ENCODE measurements at places on chromosomes 5 and 9. TPM values are rescaled to one million over a fixed set of nuclear protein-coding genes. Genes with fewer than 3 reads are reported as not detected.
A peak's percentile ranks its signal among the peaks of the same experiment; 100 is the strongest.

GRCh38 chr5:2546938-2547337 is 204.5 kb downstream of the IRX2 start:
- DNase-seq = no peak

DNA sequence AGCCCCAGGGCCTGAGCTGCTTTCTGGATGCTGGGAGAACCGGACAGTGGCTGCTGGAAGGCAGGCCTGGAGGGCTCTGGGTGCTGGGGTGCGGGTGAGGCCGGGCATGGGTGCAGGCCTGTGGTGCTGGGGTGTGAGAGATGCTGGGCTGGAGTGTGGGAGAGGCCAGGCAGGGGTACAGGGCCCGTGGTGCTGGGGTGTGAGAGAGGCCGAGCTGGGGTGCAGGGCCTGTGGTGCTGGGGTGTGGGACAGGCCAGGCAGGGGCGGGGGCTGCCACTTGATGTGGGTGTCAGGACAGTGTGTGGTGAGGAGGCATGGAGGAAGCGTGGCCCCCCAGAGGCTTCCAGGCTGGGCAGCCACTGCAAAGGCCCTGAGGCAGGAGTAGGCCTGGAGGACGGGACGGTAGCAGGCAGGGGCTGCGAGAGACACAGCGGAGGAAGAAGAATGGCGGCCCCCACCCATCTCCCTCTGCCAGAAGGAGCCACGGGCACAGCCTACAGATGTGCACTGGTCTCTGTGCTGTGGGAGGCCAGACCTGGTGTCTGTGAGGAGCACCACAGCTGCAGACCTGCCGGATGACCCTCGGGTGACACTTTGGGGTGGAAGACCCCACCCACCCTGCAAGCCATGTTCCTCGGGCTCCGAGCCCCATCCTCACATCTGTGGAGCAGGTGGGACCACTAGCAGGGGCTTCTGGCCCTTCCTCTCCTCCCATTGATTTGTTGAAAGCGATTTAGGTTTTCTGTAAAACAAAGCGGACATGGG is 9.3 kb downstream of the NKD2 start:
- no peak for DNase-seq

The UGT3A1 gene
- total RNA-seq = not detected

DNA sequence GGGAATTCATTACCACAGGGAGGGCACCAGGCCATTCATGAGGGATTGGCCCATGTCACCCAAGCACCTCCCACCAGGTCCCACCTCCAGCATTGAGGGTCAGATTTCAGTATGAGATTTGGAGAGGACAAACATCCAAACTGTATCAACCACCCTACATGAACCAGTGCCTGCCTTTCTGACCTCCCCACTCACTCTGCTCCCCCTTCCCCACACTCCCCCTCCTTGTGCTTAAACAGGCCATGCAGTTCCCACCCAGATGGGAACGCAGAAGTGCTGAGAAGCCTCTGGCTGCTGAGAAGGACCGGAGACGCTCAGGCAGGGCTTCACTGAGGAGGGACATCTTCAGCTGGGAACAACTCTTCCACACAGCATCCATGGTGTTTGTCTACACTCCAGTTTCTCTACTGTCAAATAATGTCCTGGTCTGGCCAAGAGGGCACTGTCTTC is 30.0 kb upstream of the ADAMTS2 start:
- DNase-seq = no peak

The NUTM2F gene
- total RNA-seq = not detected

The FOXD1 gene
- 11.2 TPM for total RNA-seq

- peak; percentile 22 for DNase-seq
These were observed 1.0 kb upstream of the IL12B start for GRCh38 chr5:159331093-159331973.

- DNase-seq = no peak
These were observed 226.6 kb upstream of the ADCY2 start for GRCh38 chr5:7169240-7169878.

The FOXD4 gene
- not detected for total RNA-seq

- DNase-seq = no peak
These were observed 27.9 kb downstream of the FBXW11 start for GRCh38 chr5:171978519-171978918.

- DNase-seq = peak; percentile 30
These were observed 31.7 kb downstream of the MRPL22 start for GRCh38 chr5:154972476-154973080.

- no peak for DNase-seq
These were observed 1.5 kb downstream of the NKD2 start for GRCh38 chr5:1010181-1010510.

- DNase-seq = peak; percentile 99
These were observed 109.4 kb downstream of the ANKRD55 start for GRCh38 chr5:56123531-56124243.

DNA sequence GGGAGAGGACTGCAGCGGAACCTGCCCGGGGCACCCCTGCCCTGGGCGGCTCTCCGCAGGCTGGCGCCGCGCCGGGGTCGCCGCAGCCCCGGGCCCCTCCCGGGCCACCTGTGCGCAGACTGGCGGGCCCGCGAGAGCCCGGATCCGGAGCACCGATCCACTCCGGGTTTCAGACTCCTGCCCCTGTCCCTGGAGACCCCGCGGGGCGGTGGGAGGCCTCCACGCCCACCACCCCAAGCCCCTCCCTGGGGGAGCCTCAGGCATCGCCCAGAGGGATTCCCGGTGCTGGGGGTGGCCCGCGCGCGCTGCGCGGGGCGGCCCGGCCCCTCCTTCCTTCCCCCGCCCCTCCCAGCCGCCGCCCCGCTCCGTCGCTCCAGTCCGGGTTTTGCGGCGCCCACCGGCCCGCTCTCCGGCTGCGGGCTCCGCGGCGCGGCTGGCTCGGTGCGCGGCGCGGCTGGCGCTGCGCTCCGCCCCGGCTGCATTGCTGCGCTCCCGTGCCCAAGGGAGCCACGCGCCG is at the start of gene UNC5A:
UNC5A (plus strand) TSS at position 479 of the 517 bp plus-strand sequence. CDS start 192 bp downstream, outside the sequence.
- DNase-seq = peak; percentile 14

DNA sequence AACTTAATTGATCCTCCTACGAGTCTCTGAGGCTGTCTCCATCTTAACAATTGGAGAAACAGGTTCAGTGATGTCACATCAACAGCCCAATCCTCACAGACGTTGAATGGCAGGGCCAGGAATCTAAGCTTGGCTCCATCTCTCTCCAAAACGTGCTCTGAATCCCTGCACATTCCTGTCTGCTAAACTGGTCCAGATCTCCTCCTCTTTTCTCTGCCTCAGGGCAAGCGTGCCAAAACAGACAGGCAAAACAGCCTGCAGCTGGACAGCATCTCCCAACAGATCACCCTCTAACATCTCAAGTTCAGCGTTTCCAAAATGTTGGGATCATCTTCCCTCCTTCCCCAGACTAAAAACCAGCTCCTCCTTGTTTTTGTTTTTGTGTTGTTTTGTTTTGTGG is 6.6 kb downstream of the FBP1 start:
- no peak for DNase-seq

DNA sequence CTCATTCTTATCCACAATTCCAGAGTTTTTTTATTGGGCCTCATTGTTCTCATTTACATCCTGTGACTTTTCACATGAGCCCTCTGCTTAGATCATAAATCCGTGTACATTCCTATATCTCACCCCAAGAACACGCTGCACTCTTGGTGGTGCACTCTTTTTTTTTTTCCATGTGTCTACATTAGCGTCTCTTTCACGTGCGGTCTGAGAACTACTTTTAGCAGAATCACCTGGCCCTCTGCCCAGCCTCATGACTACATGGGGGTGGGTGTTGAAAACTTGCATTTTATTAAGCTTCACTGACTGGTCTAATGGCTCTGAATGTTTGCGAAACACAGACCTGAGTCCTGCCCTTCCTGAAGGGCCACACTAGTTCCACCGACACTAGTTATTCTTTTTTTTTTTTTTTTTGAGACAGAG is 18.6 kb downstream of the C9orf57 start:
- DNase-seq = peak; percentile 50

DNA sequence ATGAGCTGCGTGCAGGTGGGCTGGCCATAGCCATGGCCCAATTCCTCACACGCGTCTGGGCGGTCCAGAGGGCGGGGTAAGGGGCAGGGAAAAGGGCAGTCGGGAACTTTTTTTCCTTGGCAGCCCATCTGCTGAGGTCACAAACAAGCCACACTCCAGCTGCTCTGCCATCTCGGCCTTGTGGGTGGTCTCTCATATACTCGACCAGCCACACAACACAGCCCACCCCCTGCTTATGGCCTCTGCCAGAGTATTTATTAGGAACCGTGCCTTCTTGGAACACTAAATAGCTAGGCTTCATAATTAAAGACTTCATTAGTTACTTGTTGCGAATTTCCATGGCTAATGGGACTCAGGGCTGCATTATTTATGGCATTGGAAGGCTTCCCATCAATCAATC is 98.5 kb upstream of the LHFPL2 start:
- no peak for DNase-seq

The IL7R gene
- 1.6 TPM for total RNA-seq

GRCh38 chr5:168939156-168939800 is 360.1 kb upstream of the PANK3 start:
- no peak for DNase-seq

DNA sequence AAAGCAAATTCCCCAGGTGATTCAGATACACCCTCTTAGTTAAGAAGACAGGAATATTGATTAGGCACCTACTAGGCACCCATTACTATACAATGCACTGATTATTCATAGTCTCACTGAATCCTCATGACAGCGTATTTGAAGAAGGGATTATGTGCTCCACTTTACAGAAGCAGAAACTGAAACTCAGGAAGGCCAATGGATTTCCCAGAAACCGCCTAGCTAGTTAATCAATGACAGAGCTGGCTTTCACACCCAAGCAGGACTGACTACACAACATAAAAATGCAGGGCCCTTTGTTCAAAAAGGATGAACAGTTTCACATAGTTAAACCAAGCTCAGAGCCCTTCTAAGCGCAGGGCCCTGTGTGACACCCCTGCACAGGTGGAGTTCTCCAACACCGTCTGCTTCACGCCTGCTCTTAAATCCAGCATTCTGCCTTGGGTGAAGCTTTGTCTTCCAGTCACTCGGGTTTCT is 117.3 kb downstream of the TTLL11 start:
- DNase-seq = no peak

The ZNF189 gene
- total RNA-seq = 15.5 TPM

The NR2F1 gene
- total RNA-seq = 16.4 TPM

GRCh38 chr9:130339306-130339705 is 73.7 kb downstream of the HMCN2 start:
- no peak for DNase-seq

The WDR31 gene
- 0.39 TPM for total RNA-seq

The SHB gene
- total RNA-seq = 10.7 TPM

DNA sequence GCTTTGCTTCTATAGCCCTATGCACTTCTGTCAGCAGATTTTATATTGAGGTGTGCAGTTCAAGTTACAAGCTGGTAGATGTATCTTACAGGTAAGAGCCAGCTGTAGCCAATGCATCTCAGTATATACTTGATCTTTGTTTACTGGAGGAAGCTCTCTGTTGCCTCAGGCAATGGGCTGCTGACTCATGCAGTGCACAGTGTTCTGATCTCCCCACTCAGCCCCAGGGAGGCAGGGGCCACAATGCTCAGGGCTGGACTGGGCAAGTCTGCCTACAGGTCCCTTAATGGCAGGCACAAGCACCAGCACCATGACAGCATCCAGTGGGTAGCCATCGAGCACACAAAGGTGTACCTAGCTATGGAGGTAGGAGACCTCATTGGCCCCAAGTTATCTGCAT is 178.8 kb upstream of the CDH10 start:
- DNase-seq = no peak

- DNase-seq = no peak
These were observed 354.2 kb upstream of the EFNA5 start for GRCh38 chr5:108024986-108025385.

The PPP3R2 gene
- total RNA-seq = not detected

DNA sequence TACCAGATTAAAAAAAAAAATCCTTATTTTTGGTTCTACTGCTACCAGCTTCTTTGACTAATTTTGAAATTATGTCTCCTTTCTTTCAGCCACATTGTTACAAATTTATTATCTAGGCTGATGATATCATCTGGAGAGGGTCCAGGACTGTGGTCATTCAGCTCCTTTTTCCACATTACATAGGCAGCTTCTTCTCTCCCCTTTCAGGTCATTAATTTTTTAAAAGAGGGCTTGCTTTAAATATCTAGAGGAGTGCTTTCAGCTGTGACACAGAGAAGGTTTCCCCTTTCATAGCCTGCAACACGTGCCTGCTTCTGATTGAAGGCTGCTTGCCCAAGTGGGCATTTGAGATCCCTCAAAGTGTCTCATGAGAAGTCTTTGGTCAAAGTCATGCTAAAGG is 155.7 kb upstream of the PAPPA start:
- DNase-seq = peak; percentile 72

- DNase-seq = no peak
These were observed 93.9 kb upstream of the EDIL3 start for GRCh38 chr5:84478603-84479002.

The IL3 gene
- total RNA-seq = not detected

- no peak for DNase-seq
These were observed 3.7 kb upstream of the ENTPD2 start for GRCh38 chr9:137057545-137057944.

The BTNL8 gene
- total RNA-seq = 0.12 TPM

- DNase-seq = no peak
These were observed 93.4 kb upstream of the COL5A1 start for GRCh38 chr9:134548185-134548584.

DNA sequence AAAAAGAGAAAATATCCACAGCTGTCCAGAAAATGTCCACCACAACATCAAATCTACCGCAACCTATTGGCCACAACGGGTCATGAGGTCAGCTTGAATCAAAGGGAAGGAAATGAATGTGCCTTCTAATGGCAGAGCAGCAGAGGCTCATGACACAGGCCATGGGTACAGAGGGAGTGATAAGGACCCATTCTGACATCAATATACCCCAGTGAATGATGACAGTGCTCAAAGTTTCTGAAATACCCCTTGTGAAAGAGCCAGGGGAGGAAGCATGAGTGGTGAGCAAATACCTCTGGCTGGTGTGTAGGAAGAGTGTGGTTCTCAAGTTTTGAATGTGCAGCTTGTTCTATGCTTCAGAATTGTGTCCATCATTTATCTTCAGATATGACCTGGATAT is 348.2 kb downstream of the IRX1 start:
- no peak for DNase-seq

The NADK2 gene
- 34.2 TPM for total RNA-seq

The TNFSF8 gene
- not detected for total RNA-seq

DNA sequence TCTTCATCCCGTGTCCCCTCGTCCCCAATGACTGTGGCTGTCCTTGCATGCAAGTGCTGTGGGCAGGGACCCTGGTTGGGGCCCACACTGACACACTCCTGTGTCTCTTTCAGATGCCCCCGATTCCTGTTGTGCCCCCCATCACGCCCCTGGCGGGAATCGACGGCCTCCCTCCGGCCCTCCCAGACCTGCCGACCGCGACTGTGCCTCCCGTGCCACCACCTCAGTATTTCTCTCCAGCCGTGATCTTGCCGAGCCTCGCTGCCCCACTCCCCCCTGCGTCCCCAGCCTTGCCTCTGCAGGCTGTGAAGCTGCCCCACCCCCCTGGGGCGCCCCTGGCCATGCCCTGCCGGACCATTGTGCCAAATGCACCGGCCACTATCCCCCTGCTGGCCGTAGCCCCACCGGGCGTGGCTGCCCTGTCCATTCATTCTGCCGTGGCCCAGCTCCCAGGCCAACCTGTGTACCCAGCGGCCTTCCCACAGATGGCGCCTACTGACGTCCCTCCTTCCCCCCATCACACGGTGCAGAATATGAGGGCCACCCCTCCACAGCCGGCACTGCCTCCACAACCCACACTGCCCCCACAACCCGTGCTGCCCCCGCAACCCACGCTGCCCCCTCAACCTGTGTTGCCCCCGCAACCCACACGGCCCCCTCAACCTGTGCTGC is 75.0 kb downstream of the WNK2 start:
- DNase-seq = no peak

The TRAF1 gene
- 3.4 TPM for total RNA-seq

- no peak for DNase-seq
These were observed 98.1 kb upstream of the ERBIN start for GRCh38 chr5:65828022-65828896.

GRCh38 chr5:17951392-17952169 is 317.3 kb downstream of the TAF11L14 start:
- no peak for DNase-seq

All from RPMI7951 (cell line).